ENCODE measurements at places on chromosomes 7 and 10. TPM values are rescaled to one million over a fixed set of nuclear protein-coding genes. Genes with fewer than 3 reads are reported as not detected.

The PPP3CB gene
- 23.0 TPM for total RNA-seq

The SEMA3C gene
- total RNA-seq: 16.6 TPM

The TAS2R5 gene
- not detected for total RNA-seq

The SPACDR gene
- not detected for total RNA-seq

The MGAM2 gene
- not detected for total RNA-seq

The FBXL13 gene
- total RNA-seq: 0.75 TPM

The BZW2 gene
- total RNA-seq: 18.0 TPM

The SND1 gene
- total RNA-seq: 93.8 TPM

The RUFY2 gene
- total RNA-seq: 7.5 TPM

The APBB1IP gene
- not detected for total RNA-seq

The THSD7A gene
- 10.1 TPM for total RNA-seq

The KLF14 gene
- total RNA-seq: not detected

The IKZF1 gene
- total RNA-seq: 3.6 TPM

The NUTM2A gene
- 0.11 TPM for total RNA-seq

The OR13A1 gene
- total RNA-seq: not detected

The PCLO gene
- total RNA-seq: 0.11 TPM

The PDK4 gene
- total RNA-seq: 227 TPM

The AKR1B15 gene
- not detected for total RNA-seq

The GBX1 gene
- total RNA-seq: not detected

All from ascending aorta (tissue), 2 donors.